ENCODE measurements at places on chromosomes 5 and 9.

GRCh38 chr9:20640331-20641187 is 18.3 kb upstream of the MLLT3 start:
- no peak for DNase-seq

DNA sequence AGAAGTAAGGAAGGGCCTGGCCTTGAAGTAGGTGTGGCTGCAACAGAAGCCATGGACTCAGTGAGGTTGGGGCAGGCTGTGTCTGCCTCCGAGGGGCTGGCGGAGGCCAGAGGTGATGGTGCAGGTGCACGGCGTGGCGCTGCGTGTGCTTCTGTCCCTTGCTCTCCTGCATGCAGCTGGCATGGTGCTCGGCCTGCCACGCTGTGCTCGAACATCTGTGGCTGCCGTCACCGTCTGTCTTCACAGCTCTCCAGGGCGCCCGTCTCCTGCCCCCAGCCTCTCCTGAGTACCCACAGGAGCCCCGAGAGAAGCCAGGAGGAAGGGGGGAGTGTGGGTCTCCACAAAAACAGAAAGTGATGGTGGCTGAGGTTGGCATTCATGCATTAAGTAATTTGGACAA is 193.7 kb downstream of the CACNA1B start:
- DNase-seq: no peak

DNA sequence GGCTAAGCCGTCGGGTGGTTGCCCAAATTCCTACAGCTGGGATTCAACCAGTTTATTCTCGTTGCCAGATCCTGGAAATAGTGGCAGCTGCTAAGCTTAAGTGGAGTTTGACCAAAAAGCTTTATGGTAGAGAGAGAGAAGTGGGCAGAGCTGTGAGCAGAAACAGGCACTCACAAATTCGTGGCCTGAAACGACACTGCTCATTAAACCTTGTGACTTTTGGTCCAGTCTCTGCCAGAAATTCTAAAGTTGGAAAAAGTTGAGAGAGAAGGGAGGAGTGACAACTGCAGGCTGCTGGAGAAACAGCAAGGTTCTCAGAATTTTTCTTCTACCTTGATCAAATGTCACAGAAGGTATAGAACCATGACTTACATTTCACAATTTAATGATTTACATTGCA is 131.5 kb downstream of the MTX3 start:
- no peak for DNase-seq

- no peak for DNase-seq
Measured at GRCh38 chr5:163535290-163535689, 29.9 kb downstream of the MAT2B start.

- DNase-seq: no peak
Measured at GRCh38 chr9:131633491-131634031, 88.2 kb downstream of the PRRT1B start.

DNA sequence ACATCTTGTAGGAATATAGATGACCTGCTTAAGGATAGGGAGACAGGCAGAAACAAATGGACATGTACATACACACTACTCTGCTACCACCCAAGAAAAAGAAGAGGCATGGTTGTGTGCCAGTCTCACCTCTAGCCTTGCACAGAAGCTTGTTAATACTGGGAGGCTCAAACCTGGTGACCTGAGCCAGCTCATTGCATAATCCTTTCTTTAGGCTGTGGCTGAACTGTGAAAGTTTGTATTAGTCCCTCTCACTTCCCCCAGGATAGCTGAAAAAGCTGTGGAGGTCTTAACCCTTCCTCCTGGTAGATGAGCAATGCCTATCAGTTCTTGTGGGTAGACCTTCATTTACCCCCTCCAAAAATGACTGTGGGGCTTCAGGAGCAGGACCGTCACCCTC is 28.7 kb downstream of the TPD52L3 start:
- DNase-seq: no peak

DNA sequence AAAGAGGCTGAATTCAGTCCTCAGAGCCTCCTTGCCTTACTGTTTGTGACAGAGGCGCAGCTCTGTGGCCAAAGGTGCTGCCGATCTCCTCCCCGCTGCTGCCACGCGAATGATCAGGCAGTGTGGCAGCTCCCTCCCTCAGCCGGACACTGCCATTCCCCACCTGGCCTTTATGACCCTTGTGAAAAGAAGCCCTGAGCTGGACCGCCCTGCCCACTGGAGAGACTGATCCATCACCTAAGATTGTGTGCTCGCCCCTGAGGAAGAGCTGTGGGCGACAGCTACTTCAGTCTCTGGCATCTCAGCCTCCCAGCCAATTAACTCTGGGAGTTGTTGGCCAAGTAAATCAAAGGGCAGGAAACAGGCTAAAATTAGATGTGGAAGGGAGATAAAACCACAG is 90.9 kb downstream of the CARTPT start:
- DNase-seq: no peak

DNA sequence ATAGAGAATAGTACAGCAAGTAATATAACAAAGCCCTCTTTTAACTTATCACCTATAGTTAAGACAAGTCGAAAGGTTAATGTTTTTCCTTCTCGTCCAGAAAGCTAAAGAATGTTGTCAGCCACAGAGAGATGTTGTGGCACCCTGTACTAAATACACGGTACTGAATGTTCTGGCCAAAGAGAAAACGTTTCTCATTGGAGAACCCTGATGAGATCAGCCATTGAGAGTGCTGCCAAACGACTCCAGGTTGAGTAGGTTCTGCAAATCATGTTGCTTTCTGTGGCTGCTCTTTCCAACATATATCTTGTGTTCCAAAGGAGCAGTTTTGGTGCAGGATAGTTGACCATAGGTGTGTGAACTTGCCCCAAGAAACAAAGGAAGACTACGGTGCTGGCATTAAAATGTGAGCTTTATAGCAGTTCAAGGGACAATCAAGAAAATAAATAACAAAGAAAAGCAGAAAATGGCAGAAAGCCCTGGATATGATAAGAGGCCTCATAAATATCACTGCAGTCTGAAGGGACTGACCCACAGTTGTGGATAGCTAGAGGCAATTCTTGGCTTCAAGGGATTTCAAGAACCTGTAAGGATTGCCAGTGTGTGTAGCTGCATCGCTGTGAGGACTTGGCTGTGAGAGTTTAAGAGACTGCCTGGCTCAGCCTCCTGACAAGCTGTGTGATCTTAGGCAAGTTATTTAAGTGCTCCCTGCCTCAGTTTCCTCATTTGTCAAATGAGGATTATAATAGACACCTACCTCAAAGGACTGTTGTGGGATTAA is 102.7 kb downstream of the ARHGEF28 start:
- no peak for DNase-seq

DNA sequence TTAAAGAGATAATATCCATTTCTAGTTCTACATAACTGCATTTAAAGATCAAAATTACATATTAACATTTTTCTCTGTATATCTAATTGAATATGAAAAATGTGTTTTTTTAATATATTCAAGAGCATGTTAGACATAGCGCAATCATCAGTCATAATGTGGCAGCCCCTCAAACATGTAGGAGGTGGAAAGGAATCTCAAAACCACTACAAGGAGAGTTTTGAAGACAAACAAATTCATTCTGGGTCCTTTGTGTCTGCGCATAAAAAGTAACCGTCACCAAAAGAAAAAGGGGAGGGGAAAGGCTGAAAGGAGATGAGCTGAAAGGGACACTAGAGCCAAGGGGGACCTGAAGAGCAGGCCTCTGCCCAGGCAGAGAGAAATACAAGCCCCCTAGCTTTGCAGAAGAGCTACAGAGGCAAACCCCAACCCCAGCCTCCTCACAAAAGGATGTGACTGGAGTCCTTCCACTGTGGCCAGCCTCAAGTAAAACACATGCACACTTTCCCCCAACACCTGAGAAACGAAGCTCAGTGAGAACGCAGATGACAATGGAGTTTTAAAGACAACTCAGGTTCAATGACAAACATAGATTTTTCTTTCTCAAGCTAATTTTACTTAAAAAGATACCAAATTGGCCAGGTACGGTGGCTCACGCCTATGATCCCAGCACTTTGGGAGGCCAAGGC is 62.0 kb downstream of the MAPKAP1 start:
- DNase-seq: no peak

DNA sequence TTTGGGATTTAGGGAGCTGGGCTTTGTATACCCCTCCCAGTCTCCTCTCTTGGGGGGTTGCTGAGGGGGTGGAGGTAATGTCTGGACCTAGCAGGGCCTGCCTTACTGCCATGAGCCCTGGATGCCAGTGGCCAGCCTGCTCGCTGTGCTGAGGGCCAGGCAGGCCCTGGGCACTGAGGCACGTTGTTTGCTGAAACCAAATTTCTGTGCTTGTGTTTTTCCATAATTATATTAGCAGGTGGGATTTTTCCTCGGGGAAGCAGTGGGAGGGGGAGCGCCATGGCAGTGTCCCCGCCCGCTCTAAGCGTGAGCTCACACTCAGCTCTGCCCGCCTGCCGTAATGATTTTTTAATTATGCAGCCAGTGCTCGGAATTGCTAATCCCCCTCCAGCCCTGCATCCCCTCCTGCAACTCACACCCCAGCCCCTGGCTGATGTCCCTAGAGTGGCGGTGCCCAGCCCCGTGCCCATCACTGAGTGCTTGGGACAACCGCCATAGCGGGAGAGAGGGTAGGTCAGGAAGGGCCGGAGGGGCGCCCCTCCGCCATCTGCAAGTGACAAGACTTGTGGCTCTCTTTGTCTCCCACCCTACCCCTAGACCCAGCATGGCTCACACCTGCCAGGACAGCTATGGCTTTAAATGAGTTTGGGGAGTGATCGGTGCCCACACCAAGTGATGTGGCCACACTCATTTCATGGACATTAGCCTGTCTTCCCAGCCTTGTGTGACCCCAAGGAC is 20.9 kb downstream of the CXXC5 start:
- no peak for DNase-seq

Data from esophagus squamous epithelium (tissue), 5 donors.